A549 treated with DMSO at 1 μM for 4 hours (cell line): ENCODE measurements at places on chromosomes 3 and 15. TPM values are rescaled to one million over a fixed set of nuclear protein-coding genes. Genes with fewer than 3 reads are reported as not detected.

MOBP gene
- 0.02 to 0.28 TPM (median 0.07 TPM) in 3 of 5 replicates, not detected in the others for total RNA-seq

CHDH gene
- 2.2 to 3.2 TPM (median 2.6 TPM) in 5 replicates for total RNA-seq

ZKSCAN7 gene
- not detected in 5 replicates for total RNA-seq

REC114 gene
- total RNA-seq = not detected in 5 replicates

CNBP gene
- total RNA-seq = 333 to 368 TPM (median 346 TPM) in 5 replicates

CORO2B gene
- total RNA-seq = 2.9 to 4.0 TPM (median 3.7 TPM) in 5 replicates

TMC3 gene
- not detected in 5 replicates for total RNA-seq

PAK6 gene
- total RNA-seq = 0.14 to 0.56 TPM (median 0.31 TPM) in 5 replicates

GOLGA6A gene
- total RNA-seq = 0.07 to 0.16 TPM in 2 of 5 replicates, not detected in the others

ARID3B gene
- 3.8 to 4.7 TPM (median 4.1 TPM) in 5 replicates for total RNA-seq

SEMA6D gene
- not detected in 5 replicates for total RNA-seq

TYRO3 gene
- 12.7 to 16.1 TPM (median 12.9 TPM) in 5 replicates for total RNA-seq

ADIPOQ gene
- not detected in 5 replicates for total RNA-seq

LEKR1 gene
- 0.39 to 1.1 TPM (median 1.0 TPM) in 5 replicates for total RNA-seq

PP2D1 gene
- total RNA-seq = not detected in 5 replicates

MB21D2 gene
- total RNA-seq = 5.5 to 6.7 TPM (median 5.7 TPM) in 5 replicates

SAMMSON gene
- not detected in 5 replicates for total RNA-seq

RETNLB gene
- not detected in 5 replicates for total RNA-seq

IL16 gene
- 0.15 to 0.24 TPM in 2 of 5 replicates, not detected in the others for total RNA-seq

CYP8B1 gene
- not detected in 5 replicates for total RNA-seq

GOLGA6D gene
- total RNA-seq = 0.11 to 0.12 TPM in 2 of 5 replicates, not detected in the others

CHRFAM7A gene
- 4.6 to 7.2 TPM (median 5.1 TPM) in 5 replicates for total RNA-seq

TMIE gene
- total RNA-seq = 0.07 to 0.30 TPM (median 0.16 TPM) in 5 replicates

ANKRD34C gene
- not detected in 5 replicates for total RNA-seq

GOLGA8M gene
- total RNA-seq = not detected in 5 replicates

TTLL3 gene
- 6.3 to 8.5 TPM (median 7.1 TPM) in 5 replicates for total RNA-seq

ZSCAN29 gene
- 9.9 to 13.0 TPM (median 11.2 TPM) in 5 replicates for total RNA-seq

P2RY12 gene
- not detected in 5 replicates for total RNA-seq

CYP11A1 gene
- not detected in 5 replicates for total RNA-seq

IL5RA gene
- total RNA-seq = not detected in 5 replicates

KBTBD12 gene
- not detected in 5 replicates for total RNA-seq

ISLR gene
- total RNA-seq = 0.15 to 0.41 TPM (median 0.25 TPM) in 5 replicates

MCCC1 gene
- 7.0 to 9.7 TPM (median 8.3 TPM) in 5 replicates for total RNA-seq

ZNF385D gene
- not detected in 5 replicates for total RNA-seq

RGMA gene
- 0.10 to 0.46 TPM (median 0.28 TPM) in 4 of 5 replicates, not detected in the other for total RNA-seq

CAMKV gene
- 0.27 to 0.85 TPM (median 0.45 TPM) in 5 replicates for total RNA-seq

UACA gene
- total RNA-seq = 50.0 to 68.4 TPM (median 60.1 TPM) in 5 replicates
